ENCODE measurements at places on chromosomes 3 and 15.

DNA sequence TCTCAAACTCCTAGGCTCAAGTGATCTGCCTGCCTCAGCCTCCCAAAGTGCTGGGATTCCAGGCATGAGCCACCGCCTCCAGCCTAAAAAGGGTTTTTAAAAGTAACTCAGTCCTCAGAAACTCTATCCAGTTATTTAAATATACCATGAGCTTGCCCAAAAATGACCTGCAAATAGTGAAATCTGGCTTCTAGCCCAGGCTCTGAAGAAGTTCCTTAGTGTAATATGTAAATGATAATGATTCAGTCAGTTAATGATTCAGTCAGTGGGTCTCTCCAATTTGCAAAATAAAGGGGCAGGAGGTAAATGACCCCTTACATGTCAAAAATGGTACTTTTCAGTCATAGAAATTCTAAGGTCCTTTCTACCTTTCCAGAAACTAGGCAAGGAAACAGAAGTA, 28.8 kb downstream of the LRRC2 start:
- DNase-seq, result no peak

GRCh38 chr3:38548154-38548931, 52.2 kb downstream of the EXOG start:
- DNase-seq, result no peak

- DNase-seq, result no peak
Measured at GRCh38 chr3:16439163-16439847, 74.2 kb downstream of the RFTN1 start.

DNA sequence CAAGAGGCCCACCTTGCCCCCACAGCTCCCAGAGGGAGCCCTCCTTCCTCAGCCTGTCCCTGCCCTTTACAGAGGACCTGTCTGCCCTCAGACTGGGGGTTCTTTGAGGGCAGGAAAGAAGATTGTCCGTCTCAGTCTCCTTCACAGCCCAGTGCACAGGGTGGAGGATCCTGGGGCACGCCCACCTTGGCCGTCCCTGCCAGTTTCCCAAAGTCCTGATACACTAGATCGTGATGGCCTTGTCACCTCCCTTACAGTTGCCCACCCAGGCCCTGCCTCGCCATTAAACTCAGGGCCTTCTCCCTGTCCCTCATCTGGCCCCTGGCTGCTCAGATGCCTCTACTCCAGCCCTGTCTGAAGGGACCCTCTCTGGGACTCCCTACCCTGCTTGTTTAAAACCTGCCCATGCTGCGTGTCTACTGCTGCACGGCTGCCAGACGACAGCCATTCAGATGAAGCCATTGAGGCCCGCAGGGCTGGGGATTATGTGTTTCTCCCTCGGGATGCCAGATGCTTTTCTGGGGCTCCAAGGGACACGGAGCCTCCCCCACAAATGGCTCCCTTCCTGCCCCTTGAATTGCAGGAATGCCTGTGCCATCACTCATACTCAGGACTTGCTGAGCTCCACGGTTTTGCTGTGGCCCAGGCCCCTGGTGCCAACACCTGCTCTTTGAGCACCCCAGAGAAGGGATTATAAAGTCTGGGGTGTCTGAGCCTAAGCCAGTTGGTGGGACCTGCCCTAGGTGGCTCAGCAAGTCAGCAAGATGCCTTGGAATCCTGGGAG, 27.8 kb downstream of the ACSBG1 start:
- no peak for DNase-seq

- no peak for DNase-seq
Measured at GRCh38 chr3:146169891-146170290, 8.9 kb upstream of the PLOD2 start.

- no peak for DNase-seq
Measured at GRCh38 chr3:123692041-123692440, 107.2 kb upstream of the HACD2 start.

GRCh38 chr3:45938864-45939263, 4.4 kb upstream of the CXCR6 start:
- DNase-seq, result peak; percentile 26

DNA sequence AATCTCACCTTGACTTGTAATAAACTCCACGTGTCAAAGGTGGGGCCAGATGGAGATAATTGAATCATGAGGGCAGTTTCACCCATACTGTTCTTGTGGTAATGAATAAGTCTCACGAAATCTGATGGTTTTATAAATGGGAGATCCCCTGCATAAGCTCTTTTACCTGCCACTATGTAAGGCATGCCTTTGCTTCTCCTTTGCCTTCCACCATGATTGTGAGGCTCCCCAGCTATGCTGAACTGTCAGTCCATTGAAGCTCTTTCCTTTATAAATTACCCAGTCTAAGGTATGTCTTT, 45.5 kb downstream of the SUCNR1 start:
- DNase-seq, result no peak

DNA sequence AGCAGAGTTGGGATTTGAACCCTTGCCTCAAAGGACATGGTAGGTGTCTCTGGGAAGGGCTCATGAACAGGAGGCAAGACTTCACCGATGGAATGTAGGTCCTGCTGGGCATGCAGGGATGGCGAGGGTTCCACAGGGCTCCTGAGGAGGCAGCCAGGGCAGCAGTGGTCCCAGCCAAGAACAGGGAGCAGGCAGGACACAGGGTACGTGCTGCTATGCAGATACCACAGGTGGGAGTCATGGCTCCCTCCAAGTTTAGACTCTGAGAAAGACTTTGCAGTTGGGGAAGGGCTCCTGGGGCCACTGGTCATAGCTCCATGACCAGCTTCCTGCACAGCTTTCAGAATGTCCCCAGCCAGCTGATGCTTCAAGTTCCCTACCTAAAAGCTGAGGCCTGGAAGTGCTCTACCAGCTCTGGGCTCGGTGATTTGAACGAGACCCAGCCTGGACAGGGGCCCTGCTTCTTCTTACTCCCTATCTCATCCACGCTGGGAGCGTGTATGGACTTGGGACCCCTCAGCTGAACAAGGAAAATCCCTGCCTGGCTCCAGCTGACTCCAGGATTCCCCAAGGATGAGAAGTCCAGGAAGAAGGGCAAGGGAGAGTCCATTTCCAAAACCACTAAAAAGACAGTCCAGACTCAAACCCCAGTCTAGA, 747 bp downstream of the MYL3 start:
- no peak for DNase-seq

DNA sequence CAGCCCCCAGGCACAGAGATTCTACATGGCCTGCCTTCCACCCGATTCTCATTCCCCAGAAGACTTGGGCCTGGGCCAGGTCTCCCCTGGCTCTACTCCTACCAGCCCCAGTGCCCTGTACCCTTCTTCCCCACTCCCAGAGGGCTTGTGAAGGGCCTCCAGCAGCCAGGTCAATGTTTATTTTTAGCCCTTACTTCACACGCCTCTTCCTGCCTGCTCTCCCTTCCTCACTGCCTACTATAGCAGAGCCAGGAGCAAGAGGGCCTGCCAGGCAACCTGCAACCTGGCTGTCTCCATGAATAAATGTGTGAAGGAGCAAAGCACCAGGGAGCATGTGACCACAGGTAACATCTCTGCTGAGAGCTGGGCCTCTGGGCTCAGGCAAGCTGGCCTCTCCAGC, 26.4 kb upstream of the APEH start:
- DNase-seq, result no peak

GRCh38 chr3:149245738-149246451, 24.3 kb upstream of the CP start:
- no peak for DNase-seq

- no peak for DNase-seq
Measured at GRCh38 chr3:196197524-196197923, 13.7 kb downstream of the ZDHHC19 start.

DNA sequence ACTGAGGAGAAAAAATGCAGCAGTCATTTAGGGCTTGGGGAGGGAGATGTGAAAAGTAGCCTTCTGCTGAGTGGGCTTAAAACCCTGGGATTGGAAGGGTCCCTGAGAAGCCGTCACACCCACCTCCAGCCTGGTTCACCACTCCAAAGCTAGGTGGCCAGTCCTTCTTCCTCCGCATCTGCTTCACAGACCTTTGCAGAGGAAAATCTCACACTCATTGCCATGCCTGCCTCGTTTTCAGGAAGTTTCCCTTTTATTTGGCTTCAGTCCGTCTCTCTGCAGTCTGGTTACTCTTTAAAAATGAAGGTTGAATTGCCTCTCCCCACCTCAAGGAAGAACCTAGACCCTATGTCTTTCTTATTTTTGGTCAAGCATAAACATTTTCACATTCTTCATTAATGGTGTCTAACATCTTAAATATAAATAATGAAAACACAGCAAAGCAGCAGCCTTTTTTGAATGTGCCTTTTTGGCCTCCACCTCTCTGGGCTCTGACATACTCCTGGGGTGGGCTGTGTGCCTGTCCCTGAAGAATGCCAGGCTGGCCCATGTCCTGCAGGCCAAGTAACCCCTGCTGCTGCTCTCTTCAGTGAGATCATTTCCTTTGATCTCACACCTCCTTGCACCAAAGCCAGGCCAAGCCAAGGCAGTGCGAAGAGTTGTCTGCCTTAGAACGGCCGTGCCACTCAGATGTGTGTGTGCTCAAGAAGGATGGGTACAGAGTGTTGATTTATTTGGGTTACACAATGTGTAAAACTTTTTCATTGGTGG, 11.0 kb downstream of the MRAS start:
- no peak for DNase-seq

DNA sequence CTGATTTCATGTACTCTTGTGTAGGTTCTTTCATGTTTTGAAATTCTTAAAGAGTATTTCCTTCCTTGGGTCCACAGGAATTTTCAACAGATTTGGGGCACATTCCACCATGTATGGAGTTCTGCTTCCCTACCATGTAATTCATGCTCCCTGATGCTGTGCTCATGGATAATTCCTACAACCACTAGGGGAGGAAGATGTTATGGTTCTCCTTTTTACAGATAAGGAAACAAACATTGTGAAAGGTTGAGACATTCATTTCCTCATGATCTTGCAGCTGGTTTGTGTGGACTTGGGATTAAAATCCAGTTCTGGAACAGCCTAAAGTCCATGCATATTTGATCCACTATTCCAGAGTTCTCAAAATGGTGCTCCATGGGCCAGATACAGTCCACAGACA, 174.9 kb upstream of the FRMD4B start:
- no peak for DNase-seq

- no peak for DNase-seq
Measured at GRCh38 chr3:56919137-56919796, 117.5 kb upstream of the ARHGEF3 start.

DNA sequence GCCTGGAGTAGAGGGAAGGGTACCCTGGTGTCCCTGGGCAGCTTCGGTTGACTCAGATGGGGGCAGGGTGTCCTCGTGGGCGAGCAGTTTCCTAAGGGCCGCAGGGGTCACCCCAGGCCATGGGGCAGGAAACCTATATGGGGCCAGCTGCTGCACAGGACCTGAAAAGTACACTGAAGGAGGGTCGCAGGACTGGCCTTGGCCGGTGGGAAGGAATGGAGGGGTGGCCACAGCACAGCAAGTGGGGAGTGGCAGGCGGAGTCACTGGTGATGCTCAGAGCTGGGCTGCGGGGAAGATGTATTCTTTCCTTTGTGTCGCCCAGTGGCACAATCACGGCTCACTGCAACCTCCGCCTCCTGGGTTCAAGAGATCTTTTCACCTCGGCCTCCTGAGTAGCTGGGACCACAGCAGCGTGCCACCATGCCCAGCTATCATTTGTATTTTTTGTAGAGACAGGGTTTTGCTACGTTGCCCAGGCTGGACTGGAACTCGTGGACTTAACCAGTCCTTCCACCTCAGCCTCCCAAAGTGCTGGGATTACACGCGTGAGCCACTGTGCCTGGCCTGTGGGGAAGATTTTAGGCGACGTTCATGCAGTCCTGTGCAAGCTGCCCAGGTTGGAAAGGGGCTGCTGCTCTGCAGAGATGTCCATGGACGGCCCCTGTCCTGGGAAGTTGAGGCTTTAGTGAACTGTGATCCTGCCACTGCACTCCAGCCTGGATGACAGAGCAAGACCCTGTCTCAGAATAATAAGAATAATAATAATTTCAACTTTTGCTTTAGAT, 57.2 kb downstream of the EFCAB12 start:
- no peak for DNase-seq

- DNase-seq, result no peak
Measured at GRCh38 chr3:134748698-134749097, 46.4 kb upstream of the EPHB1 start.

- no peak for DNase-seq
Measured at GRCh38 chr3:128080323-128081080, 28.3 kb downstream of the SEC61A1 start.

GRCh38 chr3:49133226-49133951, 539 bp upstream of the LAMB2 start:
- DNase-seq, result peak; percentile 28

- no peak for DNase-seq
Measured at GRCh38 chr3:4343258-4343657, 40.1 kb downstream of the SETMAR start.

- DNase-seq, result no peak
Measured at GRCh38 chr3:32376115-32376514, 15.5 kb upstream of the CMTM7 start.

DNA sequence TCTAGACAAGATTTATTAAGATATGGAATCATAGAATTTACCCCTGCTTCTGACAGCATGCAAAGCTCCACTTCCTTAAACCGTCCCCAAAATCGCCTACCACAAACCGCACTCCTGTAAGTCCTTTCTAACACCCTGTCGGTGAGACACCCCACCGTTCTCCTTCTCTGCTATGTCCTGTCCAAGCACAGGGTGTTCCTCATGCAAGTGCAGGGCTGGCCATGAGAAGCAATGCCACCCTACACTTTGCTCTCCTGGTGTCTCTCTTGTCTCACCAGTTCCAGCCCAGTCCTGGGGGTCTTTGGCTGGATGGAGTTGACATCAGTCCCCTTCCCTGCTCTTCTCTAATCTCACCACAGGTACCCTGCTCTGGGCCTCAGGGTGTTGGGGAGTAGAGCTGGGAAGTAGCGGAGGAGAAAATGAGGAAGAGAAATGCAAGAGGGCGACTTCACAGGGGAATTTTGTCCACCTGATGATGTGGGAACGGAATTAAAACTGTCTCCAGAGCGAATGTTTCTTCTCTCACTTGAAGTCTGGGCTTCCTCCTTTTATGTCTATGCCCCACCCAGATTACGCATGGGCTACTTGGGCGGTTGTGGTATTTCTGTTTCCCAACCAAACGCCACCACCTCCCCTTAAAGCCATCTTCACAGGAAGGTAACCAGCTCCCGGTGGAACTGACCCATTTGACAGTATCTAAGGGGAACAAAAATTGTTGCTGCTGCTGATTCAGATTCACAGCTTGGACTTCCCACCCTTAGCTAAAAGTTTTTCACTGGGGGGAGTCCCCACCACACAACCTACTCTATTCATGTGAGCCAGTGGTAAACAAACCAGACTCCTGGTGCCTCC, 49.9 kb downstream of the CASR start:
- DNase-seq, result no peak
